ENCODE measurements at places on chromosomes 2 and 18. TPM values are rescaled to one million over a fixed set of nuclear protein-coding genes. Genes with fewer than 3 reads are reported as not detected.
A peak's percentile ranks its signal among the peaks of the same experiment; 100 is the strongest.

MAPRE2 gene
- total RNA-seq, result 32.2 TPM

CD28 gene
- 0.23 TPM for total RNA-seq

PLEKHM3 gene
- total RNA-seq, result 24.8 TPM

CPLX4 gene
- not detected for total RNA-seq

GALNT13 gene
- total RNA-seq, result 0.42 TPM

RTP5 gene
- not detected for total RNA-seq

TMEM37 gene
- total RNA-seq, result 2.8 TPM

FAM110C gene
- 0.98 TPM for total RNA-seq

DNA sequence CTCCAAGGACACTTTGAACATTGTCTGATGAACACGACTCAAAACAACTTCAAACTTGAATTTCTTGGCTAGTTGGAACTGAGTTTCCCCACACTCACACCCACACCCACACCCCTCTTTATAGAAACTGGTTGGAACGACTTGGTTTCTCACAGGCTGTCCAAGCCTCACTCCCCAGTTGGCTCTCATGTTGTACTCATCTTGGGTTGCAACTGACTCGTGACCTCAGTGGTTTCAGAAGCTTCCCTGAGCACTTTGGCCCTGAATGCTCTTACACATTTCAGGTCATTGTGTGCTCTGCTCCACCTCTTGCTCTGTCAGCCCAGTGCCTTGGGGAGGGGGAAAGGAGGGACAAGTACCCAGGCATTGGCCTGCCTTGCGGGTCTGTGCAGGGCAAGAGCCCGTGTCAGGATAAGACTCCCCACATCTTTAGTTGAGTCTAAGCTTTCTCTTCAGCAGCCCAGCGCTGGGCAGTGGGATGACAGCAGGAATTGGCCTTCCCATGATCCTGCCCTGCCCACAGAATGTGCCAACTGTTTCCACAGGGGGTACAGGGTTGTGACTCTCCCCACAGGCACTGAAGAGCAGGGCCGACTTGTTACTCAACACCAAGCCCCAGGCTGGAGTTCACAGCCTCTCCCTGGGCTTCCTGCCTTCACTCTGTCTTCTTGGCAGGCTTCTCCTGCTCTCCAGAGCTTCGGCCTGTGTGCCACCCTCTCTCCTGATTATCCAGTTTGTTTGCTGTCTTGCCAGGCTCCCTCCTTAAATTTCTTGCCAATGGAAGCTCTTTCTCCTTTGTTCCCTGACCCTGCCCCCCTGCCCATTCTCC, 104.6 kb downstream of the RTN4 start:
- H3K27ac ChIP-seq, result peak overlapping the region; percentile 54
- H3K27me3 ChIP-seq, result no peaks in the 10 kb centered on the region
- H3K36me3 ChIP-seq, result no peaks in the 10 kb centered on the region
- H3K4me1 ChIP-seq, result no peaks in the 10 kb centered on the region
- no peak overlapping the region for H3K4me3 ChIP-seq

GRCh38 chr2:234458466-234458865, 38.4 kb downstream of the ARL4C start:
- H3K27me3 ChIP-seq, result no peaks in the 10 kb centered on the region
- H3K36me3 ChIP-seq, result no peaks in the 10 kb centered on the region
- no peak overlapping the region for H3K27ac ChIP-seq
- H3K4me3 ChIP-seq, result no peak overlapping the region
- no peak for DNase-seq

DNA sequence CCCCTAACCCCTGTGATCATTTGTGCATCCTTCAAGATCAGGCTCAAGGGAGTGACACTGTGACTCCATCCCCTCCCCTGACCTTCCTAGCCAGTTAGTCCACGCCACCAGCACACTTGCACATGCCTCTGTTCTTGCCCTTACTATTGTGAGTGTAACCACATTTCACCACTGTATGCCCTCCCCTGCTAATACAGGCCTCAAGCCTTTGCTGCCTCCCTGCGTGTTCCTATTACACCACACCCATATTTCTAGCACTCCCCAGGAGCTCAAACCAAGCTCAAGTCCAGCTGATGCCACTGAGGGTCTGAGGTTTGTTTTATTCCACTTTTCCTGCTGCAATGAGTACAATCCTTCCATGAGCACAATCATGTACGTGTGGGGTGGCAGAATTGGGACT, 288.9 kb upstream of the FBXO11 start:
- no peak for DNase-seq
- no peak overlapping the region for H3K27ac ChIP-seq
- H3K4me1 ChIP-seq, result no peaks in the 10 kb centered on the region
- no peak overlapping the region for H3K4me3 ChIP-seq
- no peaks in the 10 kb centered on the region for H3K36me3 ChIP-seq

DNA sequence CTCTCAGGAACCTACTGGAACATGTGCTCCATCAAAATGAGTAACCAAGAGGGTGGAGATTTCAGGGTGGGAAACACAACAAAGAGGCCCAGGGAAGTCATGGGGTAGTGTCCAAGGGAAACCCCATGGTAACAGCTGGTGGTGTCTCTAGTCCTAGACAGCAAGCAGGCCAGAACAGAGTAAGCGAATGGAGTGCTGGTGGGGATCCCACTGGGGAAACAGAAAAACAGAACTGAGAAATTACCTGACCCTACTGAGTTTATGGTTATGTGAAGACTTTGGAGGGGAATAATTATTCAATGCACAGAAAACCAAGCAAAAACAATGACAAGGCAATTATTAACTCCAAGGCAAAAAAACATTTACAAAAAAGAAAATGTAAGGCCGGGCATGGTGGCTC, 16.9 kb downstream of the ERCC3 start:
- H3K27me3 ChIP-seq, result no peaks in the 10 kb centered on the region
- no peak for DNase-seq
- no peaks in the 10 kb centered on the region for H3K4me1 ChIP-seq
- H3K27ac ChIP-seq, result no peak overlapping the region
- peaks cover 96% of the 10 kb centered on the region for H3K36me3 ChIP-seq
- H3K4me3 ChIP-seq, result no peak overlapping the region

DNA sequence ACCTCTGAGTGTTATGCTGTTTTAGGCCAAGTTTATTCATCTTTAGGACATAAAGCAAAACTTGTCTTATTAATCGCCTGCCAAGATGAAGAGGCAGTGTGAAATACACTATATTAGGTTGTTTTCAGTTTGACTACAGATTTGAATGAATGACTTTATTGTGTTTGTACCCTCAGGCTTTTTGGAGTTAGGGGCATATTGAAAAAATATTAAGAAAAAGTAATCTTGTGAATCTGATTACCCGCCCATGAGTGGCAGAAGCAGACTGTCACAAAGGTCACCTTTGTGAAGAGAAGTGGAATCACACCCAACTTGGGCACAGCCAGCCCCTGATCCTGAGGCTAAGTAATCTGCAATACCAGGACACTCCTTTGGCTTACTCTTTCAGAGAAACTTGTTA, 382.5 kb downstream of the NYAP2 start:
- DNase-seq, result no peak
- no peaks in the 10 kb centered on the region for H3K4me1 ChIP-seq
- no peak overlapping the region for H3K27ac ChIP-seq
- no peaks in the 10 kb centered on the region for H3K36me3 ChIP-seq
- no peak overlapping the region for H3K4me3 ChIP-seq
- H3K27me3 ChIP-seq, result no peaks in the 10 kb centered on the region

DNA sequence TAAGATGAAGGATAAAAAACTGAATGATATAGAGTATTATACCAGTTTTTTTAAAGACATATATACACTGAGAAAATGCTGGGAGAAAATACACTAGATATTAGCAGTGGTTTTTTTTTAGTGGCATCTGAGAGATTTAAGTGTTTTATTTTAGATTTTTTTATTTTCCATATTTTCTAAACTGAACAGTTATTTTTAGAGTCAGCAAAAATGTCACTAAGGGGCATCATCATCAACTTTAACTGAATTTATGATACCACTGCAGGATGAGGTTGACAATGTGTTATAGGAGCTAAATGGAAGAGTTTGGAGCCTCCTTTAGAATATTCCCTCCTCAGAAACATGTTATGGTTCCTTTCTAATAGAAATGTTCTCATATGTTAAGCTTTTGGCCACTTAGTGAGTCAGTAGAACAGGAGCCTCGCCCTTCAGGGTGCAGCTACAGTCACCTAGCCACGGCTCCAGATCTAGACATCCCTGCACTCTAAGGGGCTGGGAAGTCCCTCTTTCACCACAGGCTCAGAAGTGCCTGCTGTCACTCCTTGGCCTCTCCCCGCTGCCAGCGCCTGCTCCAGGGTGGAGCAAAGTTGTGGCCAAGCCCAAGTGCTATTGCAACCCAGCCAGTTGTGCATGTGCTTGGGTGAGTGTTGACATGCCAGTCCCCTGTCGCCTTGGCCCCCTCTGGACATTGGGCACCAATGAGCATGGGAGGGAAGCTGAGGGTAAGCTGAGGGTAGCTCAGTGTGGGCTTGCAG, 210.7 kb upstream of the RASGRP3 start:
- no peak overlapping the region for H3K4me3 ChIP-seq
- peak overlapping the region; percentile 12 for H3K27ac ChIP-seq
- no peaks in the 10 kb centered on the region for H3K27me3 ChIP-seq
- H3K36me3 ChIP-seq, result peaks cover 36% of the 10 kb centered on the region

DNA sequence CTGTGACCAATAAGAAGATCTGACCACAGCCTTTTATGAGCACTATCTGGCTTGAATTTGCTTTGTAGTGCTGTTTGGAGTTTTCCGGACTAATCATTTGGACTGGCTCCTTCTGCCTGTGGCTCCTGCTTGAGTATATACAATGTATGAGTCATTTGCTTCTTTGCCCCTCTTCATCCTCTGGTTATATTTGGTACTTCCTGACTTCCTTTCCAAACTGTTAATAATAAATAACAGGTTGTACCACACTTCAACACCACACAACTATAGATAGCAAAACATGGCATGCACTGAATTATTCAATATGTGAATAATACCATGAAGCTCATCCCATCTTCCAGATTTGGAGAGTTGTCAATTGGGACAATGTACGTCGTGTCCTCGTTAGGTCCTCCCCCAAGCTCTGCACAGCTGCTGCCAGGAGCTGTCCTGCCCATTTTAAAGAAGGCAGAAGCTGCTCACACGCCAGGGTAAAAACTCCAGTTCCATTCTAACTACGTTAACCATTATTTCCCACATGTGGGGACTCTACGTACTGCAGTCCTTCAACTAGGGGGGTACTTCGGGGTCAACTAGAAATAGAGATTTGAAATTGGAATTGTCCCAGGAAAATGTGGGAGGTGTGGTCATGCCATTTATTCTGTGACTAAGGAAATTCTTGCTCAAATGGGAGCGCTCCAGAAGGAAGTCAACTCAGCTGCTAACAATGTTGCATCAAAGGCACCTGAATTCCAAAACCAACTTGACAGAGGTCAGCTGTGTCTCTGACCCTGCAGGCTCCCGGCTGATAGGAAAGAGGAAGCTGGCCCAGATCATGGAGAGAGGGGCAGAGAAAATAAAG, 38.1 kb downstream of the ST8SIA5 start:
- H3K4me1 ChIP-seq, result peaks cover 10% of the 10 kb centered on the region
- DNase-seq, result no peak
- no peak overlapping the region for H3K27ac ChIP-seq

DNA sequence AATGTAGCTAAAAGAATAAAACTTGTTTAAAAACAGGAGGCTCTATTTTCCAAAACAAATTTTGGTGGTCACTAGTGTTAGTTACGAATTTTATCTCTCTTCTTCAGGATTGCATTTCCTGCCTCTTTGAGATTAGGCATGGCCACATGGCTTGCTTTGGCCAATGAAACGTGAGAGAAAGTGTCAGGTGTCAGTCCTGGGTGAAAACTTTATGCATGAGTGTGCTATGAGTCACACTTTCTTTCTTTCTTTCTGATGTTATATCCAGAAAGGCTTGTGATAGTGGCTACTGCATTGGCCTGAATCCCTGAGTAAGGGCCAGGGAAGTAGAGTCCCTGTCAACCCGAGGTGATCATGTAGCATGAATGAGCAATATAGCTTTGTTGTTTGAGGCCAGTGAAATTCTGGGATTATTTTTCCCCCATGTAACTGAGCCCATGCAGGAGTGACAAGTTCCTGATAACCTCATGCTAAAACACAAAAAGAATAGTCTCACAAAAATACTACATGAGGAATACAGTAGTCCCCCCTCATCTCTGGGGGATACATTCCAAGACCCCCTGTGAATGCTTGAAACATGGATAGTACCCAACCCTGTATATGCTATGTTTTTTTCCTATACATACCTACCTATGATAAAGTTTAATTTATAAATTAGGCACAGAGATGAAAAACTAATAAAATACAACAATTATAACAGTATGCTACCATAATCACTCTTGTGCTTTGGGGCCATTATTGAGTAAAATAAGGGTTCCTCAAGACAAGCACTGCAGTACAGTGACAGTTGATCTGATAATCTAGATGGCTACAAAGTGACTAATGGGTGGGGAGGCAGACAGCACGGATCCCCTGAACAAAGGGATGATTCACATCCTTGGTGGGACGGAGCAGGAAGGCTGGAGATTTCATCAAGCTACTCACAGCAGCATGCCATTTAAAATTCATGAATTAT, 109.5 kb downstream of the CDC42EP3 start:
- no peak overlapping the region for H3K4me3 ChIP-seq
- H3K27ac ChIP-seq, result no peak overlapping the region
- peaks cover 11% of the 10 kb centered on the region for H3K4me1 ChIP-seq
- H3K36me3 ChIP-seq, result no peaks in the 10 kb centered on the region
- DNase-seq, result peak; percentile 12

DNA sequence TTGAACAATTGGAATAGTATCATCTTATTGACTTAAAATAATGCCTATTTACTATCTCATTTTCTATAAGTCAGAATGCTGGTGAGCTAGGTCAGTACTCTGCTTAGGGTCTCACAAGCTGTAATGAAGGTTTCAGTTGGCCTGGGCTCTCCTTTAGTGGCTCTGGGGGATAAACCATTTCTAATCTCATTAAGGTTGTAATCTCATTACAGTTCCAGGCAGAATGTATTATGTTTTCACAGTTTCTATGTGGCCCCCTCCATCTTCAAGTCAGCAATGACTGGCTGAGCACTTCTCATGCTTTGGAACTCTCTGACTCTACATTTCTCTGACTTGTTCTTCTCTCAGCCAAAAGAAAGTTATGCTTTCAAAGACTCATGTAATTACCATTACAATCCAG, 163.1 kb downstream of the CCDC178 start:
- H3K27ac ChIP-seq, result no peak overlapping the region
- no peaks in the 10 kb centered on the region for H3K27me3 ChIP-seq
- H3K4me1 ChIP-seq, result no peaks in the 10 kb centered on the region
- no peaks in the 10 kb centered on the region for H3K36me3 ChIP-seq

- no peak overlapping the region for H3K27ac ChIP-seq
- no peak for DNase-seq
- no peak overlapping the region for H3K4me3 ChIP-seq
- no peaks in the 10 kb centered on the region for H3K4me1 ChIP-seq
- no peaks in the 10 kb centered on the region for H3K36me3 ChIP-seq
Measured at GRCh38 chr2:226308986-226309385, 490.6 kb downstream of the IRS1 start.

- H3K27ac ChIP-seq, result no peak overlapping the region
- DNase-seq, result no peak
- H3K36me3 ChIP-seq, result no peaks in the 10 kb centered on the region
- H3K4me1 ChIP-seq, result peaks cover 13% of the 10 kb centered on the region
- H3K27me3 ChIP-seq, result no peaks in the 10 kb centered on the region
Measured at GRCh38 chr2:1701556-1702185, 42.6 kb downstream of the PXDN start.

DNA sequence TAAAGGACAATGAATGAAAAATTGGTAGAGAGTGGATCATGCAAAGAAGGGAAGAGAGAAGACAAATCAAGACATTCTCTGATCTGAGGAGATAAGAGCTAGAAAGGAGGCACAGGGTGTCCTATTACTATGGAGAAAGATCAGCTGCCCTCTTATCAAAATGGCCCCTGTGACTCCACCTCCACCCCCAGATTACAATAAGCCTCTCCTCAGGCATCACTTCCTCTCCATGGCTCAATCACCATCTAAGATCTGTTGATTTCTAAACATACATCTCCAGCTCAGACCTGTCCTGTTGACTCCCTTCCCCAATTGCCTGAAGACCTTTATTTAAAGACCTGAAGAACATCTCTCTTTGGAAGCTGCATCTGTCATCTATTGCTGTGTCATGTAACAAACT, 43.2 kb downstream of the SP100 start:
- H3K4me3 ChIP-seq, result no peak overlapping the region
- no peaks in the 10 kb centered on the region for H3K4me1 ChIP-seq
